ENCODE measurements at places on chromosomes 11 and 22. TPM values are rescaled to one million over a fixed set of nuclear protein-coding genes. Genes with fewer than 3 reads are reported as not detected.

RAB39A gene
- 0.72 TPM for total RNA-seq

DNA sequence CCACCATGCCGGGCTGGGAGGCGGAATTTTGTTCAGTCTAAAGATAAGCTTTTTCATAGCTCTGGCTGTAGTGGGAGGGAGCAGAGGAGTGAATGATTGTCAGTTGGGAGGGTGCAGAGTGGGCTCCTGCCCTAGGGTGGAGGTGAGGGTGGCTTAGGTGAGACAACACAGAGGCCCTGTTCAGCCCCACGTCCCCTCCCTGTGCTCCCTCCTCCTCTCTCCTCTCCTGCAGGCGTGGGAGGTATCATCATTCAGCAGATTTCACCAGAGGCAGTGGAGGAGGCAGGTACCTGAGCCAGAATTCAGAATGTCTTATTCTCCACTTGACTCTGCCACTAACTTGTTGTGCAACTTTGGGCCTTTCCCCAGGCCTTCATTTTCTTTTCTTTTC, 1.7 kb upstream of the THRSP start:
- no peak for DNase-seq

SFI1 gene
- total RNA-seq: 25.4 TPM

DNA sequence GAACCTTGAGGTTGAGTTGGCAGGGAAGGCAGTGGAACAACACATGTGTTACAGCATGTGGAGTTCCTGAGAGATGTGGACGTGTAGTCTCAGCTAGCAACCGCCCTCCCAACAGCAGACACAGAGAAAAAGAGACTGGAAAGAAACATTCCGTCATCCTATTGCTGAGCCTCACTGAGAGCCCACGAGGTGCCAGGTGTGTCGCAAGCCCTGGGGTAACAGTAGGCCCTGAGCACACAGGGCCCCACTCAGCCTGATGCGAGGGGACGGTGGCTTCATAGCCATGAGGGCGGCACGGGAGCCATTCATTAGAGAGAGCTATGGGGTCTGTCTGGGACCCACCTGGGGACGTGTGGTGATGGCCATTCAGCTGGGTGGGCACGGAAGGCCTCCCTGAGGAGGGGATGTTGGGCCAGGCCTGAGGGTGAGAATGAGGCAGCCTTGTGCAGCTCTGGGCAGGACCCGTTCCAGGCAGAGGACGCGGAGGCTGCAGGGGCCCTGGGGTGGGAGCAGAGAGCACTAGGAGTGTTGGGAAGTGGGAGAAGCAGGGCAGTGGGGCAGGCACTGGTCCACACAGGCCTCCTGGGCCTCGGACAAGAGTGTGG, 26.2 kb downstream of the MPPED1 start:
- no peak for DNase-seq

TMEM9B gene
- 30.2 TPM for total RNA-seq

- DNase-seq: no peak
Measured at GRCh38 chr22:50507421-50507990, at the start of gene LMF2. Gene LMF2 (minus strand): TSS chr22:50507702. CDS start chr22:50507675, 27 bp downstream.

ZNF70 gene
- total RNA-seq: 4.6 TPM

HYOU1 gene
- total RNA-seq: 52.7 TPM

DNA sequence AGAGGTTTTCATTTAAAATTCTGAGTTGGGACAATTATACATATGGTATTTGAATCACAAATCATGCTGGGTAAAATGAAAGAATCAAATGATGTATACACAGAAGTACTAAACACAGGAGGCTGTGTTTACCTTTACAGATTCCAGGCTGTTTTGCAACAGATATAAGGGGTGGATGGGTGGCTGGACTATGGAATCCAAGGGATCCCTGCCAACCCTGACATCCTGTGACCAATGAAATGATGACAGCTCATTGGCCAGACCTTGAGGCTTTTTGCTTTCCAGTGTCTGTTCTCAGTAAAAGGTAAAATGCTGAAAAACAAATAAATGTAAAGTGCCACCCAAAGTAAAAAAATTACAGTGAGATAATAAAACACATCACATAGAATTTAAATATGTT, 3.3 kb upstream of the DDI1 start:
- DNase-seq: peak; percentile 14

- DNase-seq: no peak
Measured at GRCh38 chr11:79768343-79768742, 327.5 kb upstream of the TENM4 start.

FAM181B gene
- 1.9 TPM for total RNA-seq

CASP5 gene
- total RNA-seq: not detected

CHRM4 gene
- total RNA-seq: not detected

- DNase-seq: no peak
Measured at GRCh38 chr11:59259047-59259446, 46.3 kb upstream of the MPEG1 start.

- no peak for DNase-seq
Measured at GRCh38 chr11:124762624-124763155, 600 bp upstream of the ESAM start.

EXPH5 gene
- total RNA-seq: 8.8 TPM

CCDC89 gene
- 3.7 TPM for total RNA-seq

- DNase-seq: peak; percentile 32
Measured at GRCh38 chr11:102269927-102270326, 47.4 kb upstream of the BIRC3 start.

DNA sequence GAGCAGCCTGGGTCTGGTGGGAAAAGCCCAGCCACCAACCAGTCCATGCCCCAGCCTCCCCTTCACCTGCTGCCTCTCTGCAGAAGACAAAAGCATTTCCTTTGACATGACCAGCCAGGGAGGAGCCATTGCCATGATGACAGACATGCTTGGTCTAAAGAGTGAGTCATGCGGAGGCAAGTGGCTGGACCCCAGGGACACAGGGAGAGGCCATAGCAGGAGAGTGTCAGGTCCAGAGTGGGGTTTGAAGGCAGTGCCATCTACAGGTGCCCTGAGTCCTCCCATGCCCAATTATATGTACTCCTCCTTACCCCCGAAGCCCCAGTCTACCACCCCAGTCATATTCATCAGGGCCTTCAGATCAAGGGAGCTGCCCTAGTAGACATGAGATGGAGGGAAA, 67.4 kb downstream of the SCN3B start:
- no peak for DNase-seq

ANO9 gene
- total RNA-seq: 2.1 TPM

DNA sequence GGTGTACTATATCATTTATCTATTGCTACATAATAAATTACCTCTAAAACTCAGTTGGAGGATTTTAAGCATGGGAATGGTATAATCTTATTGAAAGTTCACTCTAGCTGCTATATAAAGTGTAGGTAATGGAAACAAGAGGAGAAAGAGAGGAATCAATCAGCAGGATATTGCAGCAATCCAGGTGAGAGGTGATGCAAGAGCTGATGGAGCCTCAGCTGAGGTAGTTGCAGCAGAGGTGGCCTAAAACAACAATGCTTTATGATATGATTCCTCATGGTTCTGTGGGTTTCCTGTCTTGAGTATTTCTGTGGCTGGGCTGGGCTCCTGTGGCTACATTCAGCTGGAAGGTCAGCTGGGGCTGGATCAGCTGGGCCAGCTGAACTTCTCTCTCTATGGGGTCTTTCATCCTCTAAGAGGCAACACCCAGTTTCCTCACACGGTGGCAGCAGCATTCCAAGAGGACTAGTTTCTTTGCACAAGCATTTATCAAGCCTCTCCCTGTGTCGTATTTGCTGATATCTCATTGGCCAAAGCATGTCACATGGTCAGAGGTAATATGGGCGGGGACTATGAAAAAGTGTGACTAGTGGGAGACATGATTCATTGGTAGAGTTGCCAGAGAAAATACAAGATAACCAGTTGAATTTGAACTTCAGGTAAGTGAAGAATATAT, 135.4 kb upstream of the LARGE1 start:
- DNase-seq: peak; percentile 19

EFCAB6 gene
- total RNA-seq: 4.7 TPM

TYR gene
- not detected for total RNA-seq

- no peak for DNase-seq
Measured at GRCh38 chr22:20086763-20087162, 6.7 kb downstream of the DGCR8 start.

DNA sequence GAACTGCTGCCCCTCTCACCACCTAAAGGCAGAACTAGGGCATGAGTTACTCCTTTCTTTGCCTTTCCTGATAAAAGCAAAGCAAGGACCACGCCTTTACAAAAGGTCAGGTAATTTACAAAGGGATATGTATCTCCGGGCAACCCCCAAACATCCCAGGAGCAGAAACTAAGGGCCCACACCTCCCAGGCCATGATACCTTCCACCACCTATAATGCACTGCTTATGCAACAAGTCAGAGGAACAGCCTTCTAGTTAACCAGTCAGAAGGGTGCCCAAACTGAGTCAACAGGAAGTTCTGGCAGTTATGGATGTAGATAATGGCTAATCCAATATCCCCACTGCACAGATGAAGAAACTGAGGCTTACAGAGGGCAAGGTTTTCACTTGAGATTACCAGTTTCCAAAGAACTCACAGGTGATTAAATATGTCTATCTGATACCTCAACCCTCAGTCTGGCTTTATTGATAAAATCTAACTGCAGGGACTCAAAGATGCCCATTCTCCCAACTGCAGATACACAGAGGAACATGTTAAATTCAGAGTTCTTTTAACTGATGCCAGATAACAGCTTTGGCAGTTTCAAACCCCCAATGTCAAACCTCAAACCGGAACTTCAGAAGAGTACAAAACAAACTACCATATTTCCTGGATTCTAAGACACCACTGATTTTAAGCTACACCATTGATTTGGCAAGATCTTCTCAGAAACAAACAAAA, 16.8 kb upstream of the CASTOR1 start:
- no peak for DNase-seq

DNA sequence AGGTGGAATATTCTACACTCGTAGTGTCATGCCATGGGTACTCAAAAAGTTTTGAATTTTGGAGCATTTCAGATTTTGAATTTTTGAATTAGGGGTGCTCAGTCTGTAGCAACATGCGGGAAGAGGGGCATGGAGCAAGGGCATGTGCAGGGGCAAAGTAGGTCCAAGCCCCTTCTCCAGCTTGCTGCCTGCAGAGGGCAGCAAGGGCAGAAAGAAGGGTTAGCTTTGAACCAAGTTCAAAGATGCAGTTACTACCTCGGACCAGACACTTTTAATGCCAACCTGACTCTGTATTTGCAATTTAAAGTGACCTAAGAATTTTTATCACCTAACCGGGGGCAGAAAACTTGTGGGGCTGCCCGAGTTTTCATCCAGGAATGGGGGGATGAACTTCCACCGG, 68.2 kb downstream of the CD82 start:
- no peak for DNase-seq

GRCh38 chr11:60235321-60235720, 7.6 kb downstream of the MS4A4E start:
- no peak for DNase-seq

DNA sequence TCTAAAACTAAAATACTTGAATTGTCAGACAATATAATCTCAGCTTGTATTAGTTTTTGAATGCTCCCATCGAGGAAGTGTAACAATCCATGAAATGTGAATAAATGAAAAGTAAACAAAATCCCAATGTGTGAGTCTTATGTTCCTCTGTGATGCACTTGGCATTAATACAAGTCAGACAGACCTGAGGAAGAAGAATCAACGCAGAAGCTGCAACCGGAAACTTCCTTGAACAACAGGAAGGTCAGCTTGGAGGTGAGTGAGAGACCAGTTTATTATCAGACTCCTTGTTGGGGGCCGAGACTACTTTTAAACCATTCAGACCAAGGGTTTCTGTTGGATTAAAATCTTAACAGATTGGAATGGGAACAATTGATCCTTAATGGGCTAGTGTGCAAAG, 24.2 kb downstream of the NUP50 start:
- DNase-seq: no peak

GRCh38 chr11:8313504-8314090, 49.9 kb upstream of the LMO1 start:
- DNase-seq: no peak

C1QTNF5 gene
- total RNA-seq: 24.8 TPM

PRRG4 gene
- total RNA-seq: 5.8 TPM

DNA sequence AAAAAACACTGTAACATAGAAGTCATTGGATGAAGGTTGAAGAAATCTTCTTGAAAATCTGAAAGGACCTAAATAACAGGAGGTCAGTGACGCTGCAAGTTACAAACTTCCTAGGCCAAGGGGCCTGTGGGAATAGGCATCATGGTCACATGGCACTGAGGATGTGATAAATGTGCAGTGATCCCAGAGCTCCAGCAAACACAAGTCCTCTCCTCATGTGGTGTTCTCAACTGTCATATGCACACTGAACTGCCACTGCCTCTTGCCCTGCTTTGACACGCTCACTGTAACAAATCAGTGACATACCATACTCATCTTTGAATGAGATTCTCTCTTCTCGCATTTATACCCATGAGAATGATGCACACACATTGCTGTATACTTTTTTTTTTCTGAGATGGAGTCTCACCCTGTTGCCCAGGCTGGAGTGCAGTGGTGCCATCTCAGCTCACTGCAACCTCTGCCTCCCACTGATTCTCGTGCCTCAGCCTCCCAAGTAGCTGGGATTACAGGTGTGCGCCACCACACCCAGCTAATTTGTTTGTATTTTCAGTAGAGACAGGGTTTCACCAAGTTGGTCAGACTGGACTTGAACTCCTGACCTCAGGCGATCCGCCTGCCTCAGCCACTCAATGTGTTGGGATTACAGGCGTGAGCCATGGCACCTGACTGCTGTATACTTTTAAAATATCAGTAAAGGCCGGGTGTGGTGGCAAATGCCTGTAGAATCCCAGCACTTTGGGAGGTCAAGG, 65.1 kb upstream of the YPEL1 start:
- no peak for DNase-seq

- DNase-seq: no peak
Measured at GRCh38 chr11:17157761-17158160, 50.0 kb downstream of the PIK3C2A start.

- no peak for DNase-seq
Measured at GRCh38 chr11:11961399-11962028, 46.9 kb downstream of the DKK3 start.

DNA sequence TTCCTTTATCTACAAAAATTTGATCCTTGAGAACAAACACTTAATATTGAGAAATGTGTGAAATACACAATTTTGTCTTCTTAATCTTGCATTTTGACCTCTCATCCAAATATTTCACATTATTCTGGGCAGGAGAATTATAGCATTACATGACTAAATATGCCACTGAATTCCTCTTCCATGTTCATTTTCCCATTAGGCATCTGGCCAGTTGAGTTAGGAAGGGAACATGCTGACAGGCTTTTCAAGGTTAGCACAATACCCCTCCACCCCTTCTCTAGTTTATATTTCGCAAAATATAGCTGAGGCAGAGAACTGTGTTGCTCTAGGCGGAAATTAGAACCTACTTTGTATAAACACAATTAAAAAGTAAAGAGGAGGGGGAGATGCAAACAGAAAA, 271.7 kb upstream of the ZC3H12C start:
- no peak for DNase-seq

DNA sequence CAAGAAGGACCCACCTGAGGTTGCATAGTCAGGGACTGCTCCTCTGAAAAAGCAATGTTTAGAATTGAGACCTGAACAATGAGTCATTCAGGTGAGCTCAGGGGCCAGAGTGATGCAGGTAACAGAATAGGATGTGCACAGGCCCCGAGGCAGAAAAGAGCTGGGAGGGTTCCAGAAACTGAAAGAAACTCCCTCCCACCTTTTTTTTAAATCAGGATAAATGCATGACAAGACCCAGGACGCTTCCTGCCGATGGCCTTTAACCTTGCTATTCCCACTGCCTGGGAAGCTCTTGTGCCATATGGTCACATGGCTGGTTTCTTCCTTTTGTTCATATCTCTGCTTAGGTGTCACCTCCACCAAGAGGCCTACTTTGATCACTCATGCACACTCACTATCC, 214.2 kb upstream of the ZBED5 start:
- no peak for DNase-seq

All from tongue (tissue), 3 donors.